ENCODE measurements at places on chromosomes 11 and 22.
A peak's percentile ranks its signal among the peaks of the same experiment; 100 is the strongest.

DNA sequence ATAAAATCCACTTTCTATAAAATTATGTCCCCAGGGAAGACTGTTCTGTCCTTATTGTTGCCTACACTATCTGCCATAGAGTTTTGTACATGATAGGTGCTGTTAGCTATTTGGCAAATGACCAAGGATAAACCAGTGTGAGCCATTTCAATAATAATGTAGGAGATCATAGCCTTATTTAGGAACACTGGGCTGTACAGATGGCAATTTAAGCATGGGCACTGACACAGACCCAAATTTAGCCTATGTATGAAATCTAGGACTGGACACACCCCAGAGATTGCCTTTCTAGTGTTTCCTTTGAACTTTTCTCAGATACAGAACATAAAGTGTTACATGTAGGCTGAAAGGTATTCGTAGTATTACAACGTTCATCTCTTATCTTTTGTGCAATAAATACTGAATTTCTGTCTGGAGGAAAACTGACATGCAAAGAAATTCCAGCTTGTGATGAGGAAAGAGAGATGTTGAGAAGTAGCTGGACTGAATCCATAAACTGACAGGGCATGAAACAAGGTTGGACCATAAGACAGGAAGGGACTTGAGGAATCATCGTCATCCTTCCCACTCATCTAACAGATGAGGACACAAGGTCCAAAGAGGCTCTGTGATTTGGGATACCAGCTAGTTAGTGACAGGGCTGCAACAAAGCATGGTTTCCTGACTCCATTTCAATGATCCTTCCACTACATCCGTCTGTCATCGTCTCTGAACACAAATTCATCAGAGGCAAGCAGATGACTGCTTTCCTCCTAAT is 60.3 kb downstream of the TMPRSS5 start:
- no peak for DNase-seq

GRCh38 chr11:115321605-115322289 is 182.5 kb downstream of the CADM1 start:
- DNase-seq: no peak

GRCh38 chr11:111944139-111944538 is 7.0 kb downstream of the DIXDC1 start:
- no peak for DNase-seq

- DNase-seq: peak; percentile 7
These were observed 22.0 kb downstream of the RSPH14 start for GRCh38 chr22:23119494-23120414.

DNA sequence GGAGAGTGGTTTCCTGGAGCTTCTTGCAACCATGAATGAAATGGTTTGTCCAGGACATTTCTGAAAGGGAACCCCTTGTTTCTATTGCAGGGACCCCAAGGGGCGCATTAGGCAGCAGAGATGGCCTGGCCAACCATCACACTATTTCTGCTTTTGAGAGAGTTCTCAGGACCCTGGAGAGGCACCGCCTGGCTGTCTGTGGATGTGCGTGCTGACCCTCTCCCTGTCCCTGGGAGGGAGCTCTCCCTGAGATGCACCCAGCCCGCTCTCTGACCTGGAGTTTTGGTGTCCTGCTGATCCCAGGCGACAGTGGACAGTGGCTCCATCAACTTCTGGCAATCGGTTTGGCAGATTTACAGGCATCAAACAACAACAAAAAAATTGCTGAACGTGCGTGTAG is 80.3 kb upstream of the SLC22A12 start:
- no peak for DNase-seq

GRCh38 chr11:29985248-29985647 is 31.6 kb downstream of the KCNA4 start:
- no peak for DNase-seq

GRCh38 chr11:128343135-128343514 is 244.2 kb downstream of the ETS1 start:
- no peak for DNase-seq

GRCh38 chr11:15775015-15775541 is 581.3 kb downstream of the SOX6 start:
- DNase-seq: no peak

GRCh38 chr11:33718440-33718839 is 17.8 kb downstream of the CD59 start:
- no peak for DNase-seq

DNA sequence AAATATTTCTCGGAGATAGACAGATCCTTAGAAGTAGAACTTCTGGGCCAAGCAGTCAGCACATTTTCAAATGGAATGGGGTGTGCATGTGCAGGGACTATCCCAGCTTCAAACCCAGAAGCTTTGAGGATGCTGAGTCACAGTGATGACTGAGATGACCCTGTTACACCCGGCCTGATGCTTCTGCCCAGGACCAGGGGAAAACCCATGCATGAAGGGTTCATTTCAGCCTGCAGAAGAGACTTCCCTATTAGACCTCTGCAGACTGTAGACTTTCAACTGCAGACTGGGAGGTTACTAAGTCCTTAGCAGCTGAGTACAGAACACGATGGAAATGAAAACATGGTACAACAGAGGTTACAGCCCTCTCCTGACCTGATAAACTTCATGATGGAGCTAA is 3.6 kb upstream of the OR2AT4 start:
- DNase-seq: peak; percentile 8

DNA sequence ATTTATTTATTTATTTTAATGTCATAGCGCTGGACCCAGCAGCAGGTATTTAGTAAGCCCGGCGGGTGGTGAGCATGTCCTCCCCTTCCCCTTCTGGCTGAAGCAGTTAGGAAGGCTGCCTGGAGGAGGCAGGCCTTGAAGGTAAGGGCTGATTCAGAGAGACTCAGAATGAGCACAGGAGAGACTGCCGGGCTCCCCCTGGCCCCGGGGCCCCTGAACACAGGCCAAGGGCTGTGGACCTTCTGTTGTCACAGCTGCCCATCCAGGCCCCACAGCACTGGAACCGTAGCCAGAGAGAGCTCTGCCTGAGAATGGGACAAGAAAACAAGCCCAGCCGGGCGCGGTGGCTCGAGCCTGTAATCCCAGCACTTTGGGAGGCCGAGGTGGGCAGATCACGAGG is 52.8 kb downstream of the KCNJ4 start:
- DNase-seq: no peak

Measured in stimulated activated CD8-positive, alpha-beta memory T cell treated with anti-CD3 and anti-CD28 coated beads, Interleukin-2, amount 100 ng/mL, for 48 hours (primary cell).